ENCODE measurements at places on chromosomes 2 and 18.

GRCh38 chr2:182545420-182546167 lies 118.8 kb upstream of the PDE1A start:
- DNase-seq: no peak

- DNase-seq: no peak
Measured at GRCh38 chr2:14756122-14756541, 123.6 kb downstream of the LRATD1 start.

GRCh38 chr2:228793116-228793515 lies 478.0 kb downstream of the PID1 start:
- DNase-seq: no peak

DNA sequence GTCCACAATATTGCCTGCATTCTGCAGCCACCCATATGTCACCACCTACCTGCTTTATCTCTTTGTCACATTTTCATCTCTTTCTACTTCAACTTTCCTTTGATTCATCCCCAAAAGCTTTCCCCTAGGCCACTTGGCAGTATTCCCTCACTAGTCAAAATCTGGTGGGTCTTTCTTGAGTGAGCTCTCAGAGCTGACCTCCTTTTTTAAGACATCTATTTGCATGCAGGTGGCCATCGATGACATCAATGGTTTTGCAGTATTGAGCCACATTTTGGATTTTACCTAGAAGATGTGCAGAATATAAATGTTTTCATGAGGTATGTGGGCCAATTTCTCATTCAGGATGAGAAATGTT lies 133.4 kb upstream of the REG3A start:
- no peak for DNase-seq

DNA sequence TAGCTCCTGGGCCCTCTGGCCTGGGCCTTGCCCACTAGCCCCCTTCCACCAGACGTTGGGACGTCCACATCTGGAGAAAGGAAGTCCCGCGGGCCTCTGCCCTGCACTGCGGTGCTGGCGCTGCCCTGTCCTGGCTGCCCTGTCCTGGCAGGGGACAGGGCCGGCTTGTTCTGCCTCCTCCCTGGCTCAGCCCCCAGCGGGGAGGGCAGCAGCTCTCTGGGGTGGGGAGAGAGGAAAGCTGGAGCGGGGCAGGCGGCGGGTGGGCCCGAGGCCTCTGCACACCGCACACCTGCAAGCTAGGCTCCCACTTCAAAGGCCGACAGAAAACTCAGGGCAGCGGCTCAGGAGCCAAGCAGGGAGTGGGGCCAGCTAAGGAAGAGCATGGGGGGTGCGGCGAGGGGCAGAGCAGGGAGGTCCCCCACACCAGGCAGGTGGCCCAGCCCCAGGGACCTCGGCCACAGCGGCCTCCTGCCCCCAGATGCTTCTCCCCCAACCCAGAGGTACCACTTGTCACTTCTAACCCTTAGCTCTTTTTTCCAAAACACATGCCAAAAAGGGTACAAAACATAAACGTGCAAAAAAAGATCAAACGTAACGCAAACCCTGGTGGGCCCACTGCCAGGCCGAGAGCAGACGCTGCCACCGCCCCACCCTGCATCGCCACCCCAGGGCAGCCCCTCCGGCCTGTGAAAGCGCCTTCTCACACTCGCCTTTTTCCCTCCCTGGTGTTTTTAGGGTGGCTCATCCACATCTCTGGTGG lies 13.5 kb downstream of the SNED1 start:
- no peak for DNase-seq

GRCh38 chr2:205937211-205937610 lies 148.8 kb downstream of the INO80D start:
- DNase-seq: no peak

DNA sequence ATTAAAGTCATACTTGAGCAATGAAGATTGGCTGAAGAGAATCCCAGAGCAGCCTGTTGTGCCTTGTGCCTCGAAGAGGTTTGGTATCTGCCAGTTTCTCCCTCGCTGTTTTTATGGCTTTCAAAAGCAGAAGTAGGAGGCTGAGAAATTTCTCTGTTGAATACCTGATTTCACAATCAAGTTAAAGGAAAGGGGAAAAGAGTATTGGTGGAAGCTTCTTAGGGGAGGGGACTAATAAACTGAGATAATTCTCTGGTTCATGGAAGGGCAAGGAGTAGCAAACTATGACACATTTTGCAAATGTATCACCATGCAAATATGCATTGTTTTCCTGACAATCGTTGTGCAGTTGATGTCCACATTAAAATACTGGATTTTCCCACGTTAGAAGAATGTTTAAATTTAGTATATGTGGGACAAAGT lies at the start of gene IL1B:
Gene IL1B, minus strand, starts transcription at position 85 of the 423 bp plus-strand sequence. CDS start 550 bp downstream, outside the sequence.
- DNase-seq: no peak

- no peak for DNase-seq
Measured at GRCh38 chr18:78247615-78248289, 731.9 kb upstream of the SALL3 start.

DNA sequence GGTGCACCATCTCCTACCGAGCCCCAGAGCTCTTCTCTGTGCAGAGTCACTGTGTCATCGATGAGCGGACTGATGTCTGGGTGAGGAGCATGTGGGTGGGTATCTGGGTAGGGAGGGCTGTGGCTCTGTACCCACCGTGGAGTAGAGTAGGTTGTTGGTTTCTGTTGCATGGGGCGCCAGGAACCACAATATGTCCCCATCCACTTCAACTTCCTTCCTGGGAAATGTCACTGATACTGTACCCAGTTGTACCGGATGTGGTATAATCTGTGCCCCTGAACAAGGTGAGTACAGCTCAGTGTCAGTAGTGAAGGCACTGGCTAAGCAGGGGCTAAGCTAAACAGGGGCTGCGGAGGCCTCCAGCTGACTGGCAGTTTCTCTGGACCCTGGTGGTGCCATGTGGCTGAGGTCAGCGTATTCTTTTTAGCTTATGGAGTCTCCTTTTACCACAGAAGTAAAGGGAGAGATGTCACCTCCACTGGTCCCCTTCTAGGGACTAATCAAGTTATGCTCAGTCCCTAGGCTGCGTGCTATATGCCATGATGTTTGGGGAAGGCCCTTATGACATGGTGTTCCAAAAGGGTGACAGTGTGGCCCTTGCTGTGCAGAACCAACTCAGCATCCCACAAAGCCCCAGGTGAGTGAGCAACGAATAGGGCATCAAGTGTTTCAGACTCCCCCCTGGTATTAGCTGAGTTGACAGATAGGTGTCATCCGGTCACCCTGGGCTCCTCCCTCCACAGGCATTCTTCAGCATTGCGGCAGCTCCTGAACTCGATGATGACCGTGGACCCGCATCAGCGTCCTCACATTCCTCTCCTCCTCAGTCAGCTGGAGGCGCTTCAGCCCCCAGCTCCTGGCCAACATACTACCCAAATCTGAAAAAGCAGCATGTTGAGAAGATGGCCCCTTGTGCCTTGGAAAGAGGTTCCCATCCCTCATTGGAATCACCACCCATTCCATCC lies 2.7 kb downstream of the STK16 start:
- DNase-seq: no peak

- no peak for DNase-seq
Measured at GRCh38 chr18:13463526-13464210, 245.1 kb downstream of the LDLRAD4 start.

- no peak for DNase-seq
Measured at GRCh38 chr2:107108556-107108955, 222.6 kb upstream of the ST6GAL2 start.

DNA sequence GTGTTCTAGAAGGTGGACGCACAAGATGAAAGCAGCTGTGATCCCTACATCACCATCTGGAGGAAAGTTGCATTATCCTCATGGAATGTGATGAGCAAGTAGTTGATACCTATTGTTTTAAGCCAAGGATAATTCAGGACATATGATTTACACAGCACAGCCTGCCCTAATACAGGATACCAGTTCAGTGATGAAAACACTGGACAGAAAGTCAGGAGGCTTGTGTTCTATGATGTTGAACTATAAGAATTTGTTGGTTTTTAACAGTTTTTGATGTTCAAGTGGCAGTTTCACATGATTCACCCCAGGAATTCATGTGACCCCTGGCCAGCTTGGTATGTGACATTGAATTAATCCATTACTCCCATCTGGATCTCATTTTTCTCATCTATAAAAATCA lies 6.2 kb upstream of the CHST10 start:
- DNase-seq: no peak

- no peak for DNase-seq
Measured at GRCh38 chr18:24402209-24402785, 4.7 kb upstream of the OSBPL1A start.

- no peak for DNase-seq
Measured at GRCh38 chr2:168894101-168894500, 3.9 kb upstream of the SPC25 start.

GRCh38 chr2:207148020-207148419 lies 17.7 kb downstream of the KLF7 start:
- no peak for DNase-seq

DNA sequence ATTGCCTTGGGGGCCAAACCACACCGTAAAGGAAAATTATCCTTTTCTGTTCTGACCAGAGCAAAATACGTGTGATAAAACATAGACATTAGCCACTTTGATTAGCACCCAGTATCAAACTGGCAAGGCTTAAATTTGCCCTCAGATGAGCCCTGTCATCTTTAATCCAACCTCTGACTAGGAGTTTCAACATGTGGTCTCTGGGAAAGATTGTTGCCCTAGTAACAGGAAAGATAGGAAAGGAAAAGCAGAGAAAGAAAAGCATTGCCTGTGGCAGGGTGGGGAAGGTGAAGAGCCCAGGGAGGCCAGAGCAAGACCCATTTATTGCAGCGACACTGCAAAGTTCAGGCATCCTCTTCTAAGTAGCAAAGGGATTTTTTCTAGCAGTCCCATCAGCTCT lies 181.5 kb upstream of the SCN7A start:
- DNase-seq: no peak

DNA sequence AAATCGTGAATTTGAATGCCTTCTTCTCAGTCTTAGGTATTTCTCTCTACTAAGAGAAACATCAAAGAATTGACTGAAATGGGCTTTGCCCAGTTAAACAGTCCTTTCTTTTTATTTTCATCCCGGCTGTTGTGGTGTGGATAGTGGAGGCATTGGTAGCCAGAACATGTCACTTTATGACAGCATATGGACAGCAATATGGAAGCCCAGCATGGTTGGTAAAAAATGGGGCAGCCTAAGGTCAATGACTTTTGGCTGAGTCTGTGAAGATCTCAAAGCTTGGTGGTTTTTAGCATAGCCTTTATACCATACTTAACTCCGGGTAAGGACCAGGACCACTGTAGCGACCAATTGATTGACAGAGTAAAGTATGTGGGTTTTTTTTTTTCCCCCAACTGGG lies 3.2 kb downstream of the CERS6 start:
- no peak for DNase-seq

DNA sequence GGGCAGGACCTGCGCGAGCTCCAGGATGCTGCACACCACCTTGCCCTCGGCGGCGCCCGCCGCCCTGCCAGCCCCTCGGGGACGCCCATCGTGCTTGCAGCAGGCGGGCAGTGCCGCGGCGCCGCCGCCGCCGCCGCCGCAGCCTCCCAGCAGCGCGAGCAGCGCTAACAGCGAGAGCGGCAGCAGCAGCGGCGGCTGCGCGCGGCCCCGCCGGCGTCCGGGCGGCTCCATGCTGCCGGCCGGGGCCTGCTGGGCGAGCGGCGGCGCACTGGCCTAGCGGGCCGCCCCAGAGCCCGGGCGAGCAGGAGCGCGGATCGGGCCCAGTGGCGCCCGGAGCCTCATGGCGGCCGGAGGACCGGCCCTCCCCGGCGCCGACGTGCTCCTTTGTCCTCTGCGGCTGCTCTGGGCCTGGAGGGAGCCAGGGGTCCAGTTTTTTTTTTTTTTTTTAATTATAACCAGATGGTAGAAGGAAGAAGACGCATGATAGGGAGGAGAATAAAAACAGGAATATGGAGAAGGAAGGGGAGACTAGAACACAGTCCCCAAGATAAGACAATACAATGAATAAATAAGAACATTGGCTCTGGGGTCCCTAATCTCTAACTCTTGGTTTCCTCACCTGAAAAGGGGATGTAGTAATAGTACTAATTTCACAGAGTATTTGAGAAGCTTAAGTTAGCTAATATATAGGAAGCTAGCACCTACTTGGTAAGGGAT lies 17.1 kb upstream of the ANKRD62 start:
- no peak for DNase-seq

DNA sequence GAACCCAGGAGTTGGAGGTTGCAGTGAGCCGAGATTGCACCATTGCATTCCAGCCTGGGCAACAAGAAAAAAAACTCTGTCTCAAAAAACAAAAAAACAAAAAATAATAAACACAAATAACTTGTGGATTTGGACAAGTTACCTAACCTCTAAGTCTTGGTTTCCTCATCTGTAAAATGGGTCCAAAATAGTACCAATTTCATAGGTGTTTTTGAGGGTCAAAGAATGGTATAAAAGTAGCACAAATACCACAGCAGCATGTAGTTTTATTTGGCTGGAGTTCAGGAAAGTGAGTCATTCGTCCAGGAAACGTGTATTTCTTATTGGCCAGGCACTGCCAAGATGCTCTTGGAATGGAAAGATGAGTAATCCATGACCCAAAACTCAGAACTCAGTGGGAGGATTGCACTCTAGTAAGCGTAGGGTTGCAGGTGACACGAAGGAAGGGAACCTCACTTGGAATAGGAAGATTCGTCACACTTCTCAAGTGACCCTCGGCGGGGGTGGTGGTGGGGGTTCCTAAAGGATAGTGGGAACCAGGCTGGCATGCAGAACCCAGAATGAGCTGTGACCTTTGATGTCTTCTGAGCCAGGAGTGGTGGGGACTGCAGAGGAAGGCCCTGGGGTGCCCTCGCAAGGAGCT lies 24.4 kb downstream of the GRHL1 start:
- no peak for DNase-seq

- no peak for DNase-seq
Measured at GRCh38 chr2:1518331-1518803, 105.1 kb downstream of the TPO start.

- DNase-seq: no peak
Measured at GRCh38 chr18:51211552-51211951, 14.1 kb upstream of the MEX3C start.

- DNase-seq: no peak
Measured at GRCh38 chr2:189555232-189555631, 25.4 kb downstream of the SLC40A1 start.

DNA sequence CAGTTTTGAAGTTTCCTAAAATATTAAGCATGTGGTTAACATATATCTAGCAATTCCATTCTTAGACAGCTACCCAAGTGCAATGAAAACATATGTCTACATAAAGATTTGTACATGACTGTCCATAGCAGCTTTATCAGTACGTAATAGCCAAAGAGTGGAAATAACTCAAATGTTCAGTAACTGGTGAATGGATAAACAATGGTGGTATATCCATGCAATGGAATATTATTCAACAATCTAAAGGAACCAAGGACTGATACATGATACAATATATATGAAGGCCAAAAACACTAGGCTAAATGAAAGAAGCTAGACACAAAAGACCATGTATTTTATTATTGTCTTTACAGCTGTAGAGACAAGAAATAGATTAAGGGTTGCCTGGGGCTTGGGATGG lies 361.4 kb downstream of the ALK start:
- no peak for DNase-seq

- DNase-seq: no peak
Measured at GRCh38 chr18:45802814-45803492, 22.5 kb upstream of the SIGLEC15 start.

- no peak for DNase-seq
Measured at GRCh38 chr2:219142329-219142728, 18.3 kb downstream of the NHEJ1 start.

All from stimulated activated CD4-positive, alpha-beta T cell treated with anti-CD3 and anti-CD28 coated beads, Interleukin-1b, Interleukin-23, amount 100 ng/mL, for 24 hours (primary cell).